ENCODE measurements at places on chromosomes 1 and 21.

DNA sequence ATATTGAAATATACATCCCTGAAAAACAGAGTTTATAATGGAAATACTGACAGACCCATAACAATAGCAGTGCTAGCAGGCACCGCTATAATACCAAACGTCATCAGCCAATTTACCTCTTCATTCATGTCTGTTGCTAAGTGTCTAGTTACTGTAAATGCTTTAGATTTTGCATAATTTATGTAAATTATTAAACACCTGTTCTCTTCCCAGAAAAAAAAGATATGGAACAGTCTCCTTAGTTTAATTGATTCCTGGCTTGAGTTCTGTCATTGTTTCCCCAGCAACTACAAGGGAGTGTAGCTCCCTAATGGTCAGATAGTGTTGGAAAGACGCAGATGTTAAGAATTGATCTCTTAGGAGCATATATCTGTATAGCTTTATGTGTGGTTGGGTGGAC, 817.9 kb upstream of the ADGRL2 start:
- no peak for DNase-seq

DNA sequence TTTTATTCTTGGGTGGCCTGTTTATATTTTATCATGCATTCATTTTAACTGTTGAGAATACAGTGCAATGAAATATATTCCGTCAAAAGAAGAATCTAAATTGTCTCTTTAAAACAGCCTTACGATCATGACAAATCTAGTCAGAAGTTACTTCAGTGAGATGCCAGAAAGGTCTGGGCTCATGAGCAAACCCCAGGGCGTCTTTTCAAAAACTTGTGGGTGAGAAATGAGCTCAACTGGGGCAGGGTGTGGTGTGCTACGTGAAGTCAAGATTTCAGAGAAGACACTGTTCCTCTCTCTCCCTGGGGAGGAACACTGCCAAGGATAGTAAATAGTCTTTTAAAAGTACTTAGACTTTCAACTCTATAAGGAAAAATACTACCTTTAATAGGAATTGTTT, 13.4 kb upstream of the UAP1 start:
- DNase-seq, result no peak

DNA sequence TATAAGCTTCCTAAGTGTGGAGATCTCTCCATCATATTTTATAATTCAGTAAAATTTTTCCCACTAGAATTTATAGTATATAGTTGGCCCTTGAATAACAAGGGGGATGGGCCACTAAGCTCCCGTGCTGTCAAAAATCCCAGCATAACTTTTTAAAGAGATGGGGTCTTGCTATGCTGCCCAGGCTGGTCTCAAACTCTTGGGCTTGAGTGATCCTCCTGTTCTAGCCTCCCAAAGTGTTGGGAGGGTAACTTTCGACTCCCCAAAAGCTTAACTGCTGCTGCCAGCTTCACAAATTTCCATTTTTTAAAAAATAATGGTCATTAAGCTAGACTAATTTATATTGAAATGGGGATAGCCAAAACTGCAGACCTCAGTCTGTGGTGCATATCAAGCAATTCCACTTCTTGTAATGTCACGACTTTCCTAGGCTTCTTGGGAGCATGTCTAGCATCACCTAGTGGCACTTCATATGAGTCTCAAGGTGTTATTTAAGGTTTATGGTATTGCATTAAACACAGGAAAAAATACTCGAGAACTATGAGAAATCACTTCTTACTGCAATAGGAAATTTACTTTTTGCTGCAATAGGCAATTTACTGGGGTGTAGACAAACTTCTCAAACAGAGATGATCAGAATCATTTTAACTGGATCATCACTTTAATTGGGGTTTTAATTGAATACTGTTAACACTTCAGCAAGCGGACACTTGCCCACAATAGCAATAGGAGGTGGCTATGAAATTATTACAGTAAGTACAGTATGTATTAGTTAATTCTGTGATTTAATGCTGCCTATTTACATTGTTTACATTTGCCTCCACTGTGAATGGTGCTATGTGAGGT, 19.3 kb upstream of the ACTA1 start:
- DNase-seq, result peak; percentile 14

DNA sequence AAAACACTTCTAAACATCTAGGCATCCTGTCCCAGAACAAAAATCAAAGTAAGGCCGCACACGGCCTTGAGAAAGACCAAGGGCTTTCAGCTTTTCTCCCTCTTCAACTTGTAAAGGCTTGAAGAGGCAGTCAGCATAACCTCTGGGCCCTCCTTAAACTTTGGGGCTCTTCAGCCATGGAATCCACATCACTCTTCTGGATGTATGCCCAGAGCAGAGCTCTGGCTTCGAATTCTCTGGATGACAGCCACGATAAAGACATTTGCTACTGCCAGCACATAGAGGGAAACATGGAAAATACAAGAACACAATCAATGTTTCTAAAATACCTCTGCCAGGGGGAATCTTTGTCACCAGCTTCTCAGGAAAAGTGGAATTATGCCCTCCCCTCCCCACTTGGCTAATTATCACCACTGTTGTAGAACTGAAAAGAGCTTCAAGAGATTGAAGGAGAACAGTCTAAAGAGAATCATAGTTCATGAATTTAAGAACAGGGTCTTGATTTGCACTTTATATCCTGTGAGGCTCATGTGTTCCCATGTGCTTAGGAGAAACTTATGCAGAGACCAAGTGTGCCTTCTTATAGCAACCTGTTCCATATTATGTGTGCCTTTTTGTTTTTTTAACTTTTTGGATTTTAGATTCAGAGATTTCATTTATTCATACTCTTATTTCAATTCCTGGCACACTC, 39.0 kb upstream of the DPT start:
- no peak for DNase-seq

DNA sequence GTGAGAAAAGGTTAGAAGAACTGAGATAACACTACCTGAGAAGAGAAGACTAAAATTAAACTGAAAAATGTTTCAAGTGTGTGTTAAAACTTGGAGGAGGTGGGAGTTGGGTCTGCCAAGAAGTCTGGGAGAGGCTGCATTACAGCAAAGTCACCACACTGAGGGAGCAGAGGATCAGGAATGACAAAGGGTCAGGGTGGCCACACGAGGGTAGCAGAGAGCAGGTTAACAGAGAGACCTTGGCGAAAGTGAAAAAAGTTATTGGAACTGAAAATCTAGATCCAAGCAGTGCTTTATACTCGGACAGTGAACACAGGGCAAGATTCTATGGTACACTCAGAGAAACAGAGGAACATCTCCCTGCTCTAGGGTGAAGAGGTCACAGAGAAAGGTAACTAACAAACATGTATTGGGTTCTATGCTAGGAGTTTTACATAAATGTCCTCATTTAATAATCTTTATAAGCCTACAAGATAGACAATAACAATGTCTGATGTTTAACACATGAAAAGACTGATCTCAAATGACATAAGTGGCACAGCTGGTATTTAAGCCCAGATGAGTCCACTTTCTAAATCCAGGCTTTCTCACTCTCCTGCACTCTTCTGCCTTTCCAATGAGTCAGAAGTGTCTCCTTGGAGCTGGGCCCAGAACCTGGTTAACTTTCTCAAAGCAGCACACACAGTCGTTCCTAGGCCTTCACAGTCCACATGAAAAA, 10.3 kb upstream of the CADM3 start:
- peak; percentile 65 for DNase-seq

- DNase-seq, result no peak
These were observed 44.4 kb upstream of the CACHD1 start for GRCh38 chr1:64425521-64425920.

- no peak for DNase-seq
These were observed 738.4 kb downstream of the MATN1 start for GRCh38 chr1:29984862-29985605.

DNA sequence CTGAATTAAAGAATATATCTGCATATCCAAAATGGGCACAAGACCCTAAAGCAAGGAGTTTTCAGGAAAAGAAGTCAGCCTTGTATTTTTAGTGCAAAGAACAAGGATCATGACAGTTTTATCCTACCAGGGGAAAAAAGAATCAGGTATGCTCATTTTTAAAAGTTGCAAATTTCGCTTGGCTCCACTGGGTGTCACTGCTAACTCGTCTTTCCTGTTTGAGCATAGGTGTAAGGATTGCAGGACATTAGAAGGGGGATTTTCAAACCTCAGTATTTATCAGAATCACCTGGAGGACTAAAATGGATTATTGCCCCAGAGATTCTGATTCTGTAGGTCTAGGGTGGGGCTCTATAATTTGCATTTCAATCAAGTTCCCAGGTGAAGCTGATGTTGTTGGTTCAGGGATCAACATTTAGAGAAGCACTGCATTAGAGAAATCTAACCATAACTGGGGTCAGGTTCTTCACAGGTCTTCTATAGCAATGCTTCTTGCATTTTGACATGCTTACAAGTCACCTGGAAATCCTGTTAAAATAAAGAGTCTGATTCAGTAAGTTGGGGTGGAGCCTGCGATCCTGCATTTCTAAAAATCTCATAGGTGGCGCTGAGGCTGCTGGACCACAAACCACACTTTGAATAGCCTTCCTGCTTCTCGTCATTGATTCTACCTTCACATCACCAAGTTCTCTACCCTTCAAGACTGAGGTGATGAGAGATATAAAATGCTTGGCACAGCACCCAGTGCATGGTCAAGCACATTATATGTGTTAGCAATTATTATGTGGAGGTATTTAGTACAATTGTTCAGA, 39.6 kb downstream of the NUF2 start:
- peak; percentile 9 for DNase-seq

DNA sequence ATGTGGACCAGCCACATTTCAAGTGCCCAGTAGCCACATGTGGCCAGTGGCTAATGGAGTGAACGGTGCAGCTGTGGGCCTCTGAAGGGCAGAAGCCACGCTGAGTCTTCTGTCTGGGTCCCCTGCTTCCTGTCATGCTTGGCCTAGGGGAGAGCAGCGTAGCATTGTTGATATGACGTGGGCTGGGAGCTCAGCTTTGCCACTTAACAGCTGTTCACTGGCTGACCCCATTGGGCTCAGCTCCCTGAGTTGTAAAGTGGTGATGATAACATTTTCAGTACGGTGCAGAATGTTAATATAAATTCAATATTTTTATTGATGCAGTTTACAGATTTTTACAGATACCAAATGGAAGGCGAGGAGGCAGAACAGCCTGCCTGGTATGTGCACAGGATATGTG, 4.5 kb downstream of the PODN start:
- no peak for DNase-seq

GRCh38 chr1:183903101-183903500, 98.2 kb downstream of the RGL1 start:
- DNase-seq, result no peak

DNA sequence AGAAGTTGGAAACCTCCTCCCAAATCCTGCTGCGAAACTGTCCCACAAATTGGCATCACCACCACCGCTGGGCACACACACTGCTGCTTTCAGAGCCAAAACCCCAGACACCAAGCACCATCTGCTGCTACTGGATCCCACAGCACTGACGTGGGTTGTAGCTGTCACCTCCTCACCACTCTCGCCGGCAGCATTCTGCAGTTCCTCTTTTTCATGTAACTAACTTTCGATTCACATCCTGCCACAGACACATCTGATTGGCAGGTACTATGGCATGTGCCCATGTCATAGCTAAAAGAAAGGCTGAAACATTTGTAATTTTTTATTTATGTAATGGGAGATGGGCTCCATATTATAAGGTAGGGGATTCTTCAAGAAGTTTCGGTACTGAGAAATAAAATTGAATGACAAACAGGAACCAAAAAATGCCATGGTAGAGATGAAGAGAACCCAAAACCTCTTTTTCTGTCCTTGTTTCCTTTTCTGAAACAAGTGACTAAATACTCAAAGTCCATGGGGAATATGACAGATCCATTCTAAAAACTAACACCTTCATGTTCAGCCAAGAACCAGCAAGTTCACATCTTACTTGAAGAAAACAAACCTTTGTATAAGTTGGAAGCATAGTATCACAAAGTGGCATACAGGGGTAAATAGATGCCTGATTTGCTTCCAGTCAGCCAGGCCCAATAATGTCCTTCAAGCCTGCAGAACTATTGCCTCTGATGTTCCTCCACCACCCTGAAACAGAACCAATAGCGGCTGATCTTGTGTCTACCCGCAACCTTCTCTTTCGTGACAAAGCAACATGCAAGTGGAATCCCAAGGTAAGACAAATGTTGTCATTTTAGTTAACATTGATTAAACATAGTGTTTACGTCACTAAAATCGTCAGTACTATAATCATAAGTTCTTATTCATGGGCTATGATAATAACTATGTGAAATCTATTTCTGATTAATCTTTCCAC, 26.6 kb upstream of the RGS13 start:
- DNase-seq, result peak; percentile 91

- DNase-seq, result no peak
These were observed 51.3 kb downstream of the DHRS3 start for GRCh38 chr1:12566484-12567287.

DNA sequence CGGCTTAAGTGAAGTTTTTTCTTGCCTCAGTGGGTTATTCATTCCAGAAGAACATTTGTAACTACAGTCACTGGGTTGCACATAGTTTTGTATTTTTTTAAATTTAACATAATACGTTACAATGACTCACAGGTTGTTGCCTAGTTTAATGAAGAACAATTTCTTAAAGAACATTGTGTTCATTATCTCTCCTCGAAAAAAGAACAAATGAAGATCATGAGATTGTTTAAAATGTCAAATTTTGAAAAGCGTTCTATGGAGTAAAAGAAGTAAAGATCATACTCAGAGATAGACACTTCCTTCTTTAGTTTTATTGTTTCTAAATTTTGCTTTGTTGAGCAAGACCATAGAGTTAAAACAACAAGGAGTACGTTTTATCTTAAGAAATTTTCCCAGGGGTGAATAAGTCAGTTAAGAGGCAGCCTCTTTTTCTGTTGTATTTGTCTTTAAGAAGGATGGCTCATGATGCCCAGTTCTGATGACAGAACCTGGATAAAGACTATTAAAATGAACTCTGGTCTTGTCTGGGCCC, 10.5 kb upstream of the SLAMF1 start:
- no peak for DNase-seq

- no peak for DNase-seq
These were observed 21.8 kb upstream of the IL20 start for GRCh38 chr1:206843626-206844025.

DNA sequence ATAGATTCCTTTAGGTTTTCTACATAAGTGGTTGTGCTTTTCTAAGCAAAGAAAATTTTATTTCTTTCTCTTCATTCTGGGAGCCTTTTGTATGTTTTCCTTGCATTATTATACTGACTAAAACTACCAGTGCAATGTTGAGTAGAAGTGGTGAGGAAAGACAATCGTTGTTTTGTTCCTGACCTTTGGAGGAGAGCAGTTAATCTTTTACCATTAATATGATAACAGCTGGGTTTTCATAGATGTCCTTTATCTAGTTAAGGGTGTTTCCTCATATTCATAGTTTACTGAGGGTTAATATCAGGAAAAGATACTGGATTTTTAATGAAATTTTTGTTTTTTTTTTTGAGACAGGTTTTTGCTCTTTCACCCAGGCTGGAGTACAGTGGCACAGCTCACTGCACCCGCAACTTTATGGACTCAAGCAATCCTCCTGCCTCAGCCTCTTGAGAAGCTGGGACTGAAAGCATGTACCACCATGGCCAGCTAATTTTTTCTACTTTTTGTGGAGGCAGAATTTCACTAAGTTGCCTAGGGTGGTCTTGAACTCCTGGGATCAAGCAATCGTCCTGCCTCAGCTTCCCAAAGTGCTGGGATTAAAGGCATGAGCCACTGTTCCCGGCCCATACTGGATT, 9.0 kb upstream of the KCTD3 start:
- DNase-seq, result no peak

All from KBM-7 (cell line).